Thoracic aorta endothelial cell (primary cell): ENCODE measurements at places on chromosomes 12 and 14. TPM values are rescaled to one million over a fixed set of nuclear protein-coding genes. Genes with fewer than 3 reads are reported as not detected.

Gene EIF2B2
- total RNA-seq, result 154 and 181 TPM in 2 replicates

Gene STAC3
- not detected in 2 replicates for total RNA-seq

Gene LRRC10
- total RNA-seq, result not detected in 2 replicates

Gene FAM222A
- 0.50 and 0.93 TPM in 2 replicates for total RNA-seq

Gene VDR
- 0.80 and 1.1 TPM in 2 replicates for total RNA-seq

Gene KIF26A
- 12.4 and 23.5 TPM in 2 replicates for total RNA-seq

Gene EPYC
- total RNA-seq, result not detected in 2 replicates

Gene PAH
- total RNA-seq, result not detected in 2 replicates

Gene AMDHD1
- 0.13 and 0.14 TPM in 2 replicates for total RNA-seq

Gene SYNDIG1L
- total RNA-seq, result not detected in 2 replicates

Gene AICDA
- total RNA-seq, result not detected in 2 replicates

Gene ASIC1
- 0.27 and 1.1 TPM in 2 replicates for total RNA-seq
